ENCODE measurements at places on chromosomes 5 and 9.
A peak's percentile ranks its signal among the peaks of the same experiment; 100 is the strongest.

- DNase-seq, result no peak
Measured at GRCh38 chr5:112697322-112697721, 40.4 kb upstream of the APC start.

- DNase-seq, result no peak
Measured at GRCh38 chr9:20280330-20280729, 342.0 kb downstream of the MLLT3 start.

GRCh38 chr9:75803130-75803529 lies 87.3 kb upstream of the PCSK5 start:
- DNase-seq, result no peak

DNA sequence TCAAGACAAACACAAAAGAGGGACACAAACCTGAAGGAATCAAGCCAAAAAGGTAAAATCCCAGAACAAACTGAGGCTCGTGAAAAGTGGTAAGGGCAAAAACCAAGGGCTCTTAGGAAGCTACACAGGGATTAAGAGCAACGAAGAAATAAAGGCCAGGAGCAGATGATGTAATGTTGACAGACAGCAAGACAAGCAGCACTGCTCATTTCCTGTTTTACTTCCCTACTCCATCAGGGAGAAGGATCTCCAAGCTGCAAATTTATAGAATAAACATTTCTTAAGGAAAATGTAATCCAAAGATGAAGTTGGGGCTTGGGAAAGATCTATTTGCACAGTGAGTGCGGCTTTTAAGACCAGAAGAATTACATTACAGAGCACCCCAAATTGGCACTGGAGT lies 182.3 kb upstream of the MAP1B start:
- DNase-seq, result no peak

- no peak for DNase-seq
Measured at GRCh38 chr9:4499917-4500316, 9.6 kb downstream of the SLC1A1 start.

DNA sequence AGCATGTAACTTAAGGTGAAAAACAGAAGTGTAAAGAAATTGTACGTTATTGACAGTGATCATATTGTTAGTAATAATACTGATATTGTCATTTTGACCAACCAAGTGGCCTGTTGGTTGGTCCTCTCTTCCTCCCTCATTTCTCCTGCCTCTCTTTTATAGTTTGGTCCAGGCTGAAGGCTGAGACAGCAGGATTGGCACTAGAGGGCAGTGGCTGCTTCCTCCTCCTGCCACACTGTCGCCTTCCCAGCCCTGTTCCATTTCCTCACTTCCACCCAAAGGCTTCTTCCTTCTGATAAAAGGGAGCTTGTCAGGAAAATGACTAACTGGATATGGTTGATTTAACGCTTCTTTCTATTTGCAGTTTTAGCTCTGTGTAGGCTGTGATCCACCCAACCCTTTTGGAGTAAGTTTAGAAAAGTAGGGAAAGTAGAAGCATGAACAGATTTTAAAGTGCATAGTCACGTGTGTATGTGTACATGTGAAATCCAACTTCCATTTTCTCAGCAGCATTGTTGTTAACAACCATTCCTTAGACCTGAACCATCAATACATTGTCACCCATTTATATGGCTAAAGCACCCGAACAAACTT lies 35.6 kb downstream of the PTCD2 start:
- peak; percentile 55 for DNase-seq

DNA sequence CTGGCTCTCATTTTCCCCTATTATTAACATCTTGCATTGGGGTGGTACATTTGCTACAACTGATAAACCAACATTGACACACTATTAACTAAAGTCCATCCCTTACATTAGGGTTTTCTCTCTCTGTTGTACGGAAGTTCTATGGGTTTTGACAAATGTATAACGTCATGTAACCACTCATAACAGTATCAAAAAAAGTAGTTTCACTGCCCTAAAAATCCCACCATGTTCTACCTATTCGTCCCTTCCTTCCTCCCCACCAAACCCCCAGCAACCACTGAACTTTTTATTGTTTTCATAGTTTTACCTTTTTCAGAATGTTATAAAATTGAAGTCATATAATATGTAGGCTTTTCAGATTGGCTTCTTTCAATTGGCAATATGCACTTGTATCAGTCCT lies 40.1 kb downstream of the MLLT3 start:
- no peak for DNase-seq

- no peak for DNase-seq
Measured at GRCh38 chr9:88179062-88179521, 40.8 kb upstream of the SPATA31C2 start.

DNA sequence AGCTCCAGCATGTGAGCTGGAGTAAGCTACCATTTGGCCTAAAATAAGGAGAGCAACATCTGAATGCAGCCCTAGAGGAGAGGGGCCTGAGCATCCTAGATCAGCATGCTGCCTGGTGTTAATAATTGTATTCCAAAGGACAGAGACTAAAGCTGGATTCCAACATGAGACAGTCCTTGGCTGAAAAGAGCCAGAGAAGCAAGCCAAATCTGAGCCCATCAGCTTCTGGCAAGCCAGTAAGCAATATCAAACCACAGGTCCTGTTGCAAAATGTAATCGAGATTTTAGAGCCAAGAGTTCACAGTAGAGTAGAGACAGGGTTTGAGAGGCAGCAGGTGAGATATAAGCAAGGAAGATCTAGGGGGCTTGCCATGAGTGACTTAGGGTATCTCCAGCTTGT lies 42.3 kb upstream of the DMAC1 start:
- no peak for DNase-seq

DNA sequence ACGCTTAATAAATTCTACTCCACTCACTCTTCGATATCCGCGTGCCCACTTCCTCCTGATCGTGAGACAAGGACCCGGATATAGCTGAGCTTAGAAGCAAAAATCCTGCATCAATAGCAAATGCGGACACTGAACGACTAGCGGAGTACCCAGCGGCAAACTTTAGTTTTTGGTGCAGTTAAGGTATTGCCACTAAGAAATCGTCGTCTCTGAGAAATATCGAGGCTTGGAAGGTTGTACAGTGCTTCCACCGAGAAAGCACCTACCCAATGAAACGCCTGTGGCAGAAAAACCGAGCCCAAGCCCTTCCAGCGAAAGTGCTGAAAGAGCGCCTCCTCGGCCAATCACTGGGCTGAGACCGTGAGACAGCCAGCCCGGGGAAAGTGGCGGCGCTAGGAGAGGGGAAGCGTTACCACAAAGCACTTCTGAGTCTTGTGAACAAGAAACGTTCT lies 32.2 kb downstream of the ANXA2R start:
- no peak for DNase-seq

- no peak for DNase-seq
Measured at GRCh38 chr5:31416547-31416946, 115.3 kb downstream of the DROSHA start.

DNA sequence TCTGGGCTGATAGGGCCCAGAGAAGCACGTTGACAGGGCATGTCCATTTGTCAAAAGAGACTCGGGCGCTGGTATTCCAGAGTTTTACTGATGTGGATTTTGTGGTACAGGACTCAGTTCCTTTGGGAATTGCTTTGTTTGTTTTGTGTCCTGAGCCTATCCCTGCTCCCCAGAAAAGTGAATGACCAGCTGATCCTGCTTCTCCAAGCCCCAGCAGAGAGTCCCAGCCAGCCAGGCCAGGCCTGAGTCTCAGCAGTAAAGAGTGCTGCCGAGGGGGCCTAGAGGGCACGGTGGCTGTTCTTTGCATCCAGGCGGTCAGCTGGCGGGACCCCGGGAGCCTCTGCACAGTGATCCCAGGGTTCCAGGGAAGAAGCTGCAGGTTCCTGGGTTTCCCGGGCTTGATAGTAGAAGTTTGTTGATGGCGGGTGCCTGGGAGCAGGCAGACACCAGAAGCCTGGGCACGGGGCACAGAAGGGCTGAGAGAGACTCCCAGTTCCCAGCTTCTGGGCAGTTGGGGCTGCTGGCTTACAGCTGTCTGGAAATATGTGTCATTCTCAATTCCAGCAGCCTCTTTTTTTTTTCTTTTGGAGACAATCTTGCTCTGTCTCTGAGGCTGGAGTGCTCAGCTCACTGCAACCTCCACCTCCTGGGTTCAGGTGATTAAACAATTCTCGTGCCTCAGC lies 8.7 kb downstream of the PRDM12 start:
- DNase-seq, result no peak

DNA sequence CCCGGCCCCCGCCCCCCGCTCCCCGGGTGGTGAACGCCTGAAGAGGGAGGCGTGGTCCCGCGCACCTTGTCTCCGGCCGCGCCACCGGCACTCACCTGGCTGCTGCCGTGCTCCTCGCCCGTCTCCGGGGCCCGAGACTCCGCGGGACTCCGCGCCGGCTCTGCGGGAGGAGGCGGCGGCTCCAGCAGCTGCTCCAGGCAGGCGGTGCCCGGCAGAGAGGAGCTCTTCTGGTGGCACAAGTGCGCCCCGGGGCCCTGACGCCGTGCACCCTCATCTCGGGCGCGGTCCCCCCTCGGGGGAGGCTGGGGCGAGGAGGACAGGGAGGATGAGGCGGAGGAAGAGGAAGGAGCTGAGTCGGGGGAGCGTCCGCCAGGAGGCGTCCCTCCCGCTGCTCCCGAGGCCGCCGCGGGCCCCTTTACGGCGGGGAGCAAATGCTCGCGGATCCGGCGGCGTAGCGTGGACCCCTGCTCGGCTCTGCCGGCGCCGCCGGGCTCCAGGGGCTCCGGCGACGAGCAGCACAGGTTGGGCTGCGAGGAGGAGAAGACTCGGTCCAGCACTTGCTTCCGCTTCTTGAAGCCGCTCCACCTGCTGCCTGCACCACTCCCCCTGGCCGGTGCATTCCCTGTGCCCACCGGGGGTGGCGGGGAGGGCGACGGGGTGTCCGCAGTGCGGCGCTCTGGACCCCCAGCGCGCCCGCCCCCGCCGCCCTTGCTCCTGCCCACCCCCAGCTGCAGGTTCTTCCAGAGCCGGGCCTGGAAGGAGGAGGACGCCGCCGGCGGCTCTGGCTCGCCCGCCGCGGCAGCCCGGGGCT lies 928 bp downstream of the MCTP1 start:
- no peak for DNase-seq

- no peak for DNase-seq
Measured at GRCh38 chr5:30279237-30279636, 914.2 kb upstream of the CDH6 start.

- DNase-seq, result no peak
Measured at GRCh38 chr5:172423379-172424110, 30.8 kb downstream of the SH3PXD2B start.

DNA sequence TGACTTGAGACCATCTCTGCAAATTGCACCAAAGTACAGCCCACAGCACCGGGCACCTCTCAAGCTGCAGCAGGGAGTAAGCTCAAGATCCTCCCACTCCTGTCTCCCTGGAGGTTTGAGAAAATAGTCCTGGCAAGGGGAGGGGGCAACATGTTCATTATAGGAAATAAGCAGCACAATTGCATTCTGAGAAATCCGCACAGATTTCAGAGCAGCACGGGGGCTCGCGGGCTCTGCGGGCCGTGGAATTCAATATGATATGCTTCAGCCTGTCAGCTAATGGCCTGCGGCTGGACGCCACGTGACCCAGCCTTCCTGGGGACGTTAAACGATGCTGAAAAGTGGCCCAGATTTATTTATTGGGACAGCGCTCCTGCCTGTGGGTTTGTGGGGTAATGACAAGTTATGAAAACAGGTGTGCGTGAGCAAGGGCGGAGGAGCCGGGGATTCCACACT lies 156.4 kb downstream of the DAB2IP start:
- DNase-seq, result no peak

DNA sequence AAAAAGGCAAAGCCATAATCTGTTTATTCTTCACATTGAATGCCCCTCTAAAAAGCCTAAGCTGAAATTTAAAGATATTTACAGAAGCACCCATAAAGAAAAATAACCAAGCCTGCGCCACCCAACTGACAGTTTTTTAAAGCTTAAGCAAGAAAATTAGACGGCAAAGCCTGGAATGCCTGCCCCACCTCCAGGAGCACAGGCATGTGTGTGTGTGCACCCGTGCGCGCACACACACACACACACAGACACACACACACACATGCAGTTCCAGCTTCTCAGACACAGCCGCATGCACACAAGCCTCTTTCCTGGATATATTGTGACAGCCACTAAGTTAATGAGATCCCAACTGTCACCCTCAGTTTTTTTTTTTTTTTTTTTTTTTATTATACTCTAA lies 88.2 kb downstream of the FRMD3 start:
- DNase-seq, result no peak

- no peak for DNase-seq
Measured at GRCh38 chr5:107023732-107024131, 647.0 kb downstream of the EFNA5 start.
